ENCODE measurements at places on chromosomes 7 and 10.

DNA sequence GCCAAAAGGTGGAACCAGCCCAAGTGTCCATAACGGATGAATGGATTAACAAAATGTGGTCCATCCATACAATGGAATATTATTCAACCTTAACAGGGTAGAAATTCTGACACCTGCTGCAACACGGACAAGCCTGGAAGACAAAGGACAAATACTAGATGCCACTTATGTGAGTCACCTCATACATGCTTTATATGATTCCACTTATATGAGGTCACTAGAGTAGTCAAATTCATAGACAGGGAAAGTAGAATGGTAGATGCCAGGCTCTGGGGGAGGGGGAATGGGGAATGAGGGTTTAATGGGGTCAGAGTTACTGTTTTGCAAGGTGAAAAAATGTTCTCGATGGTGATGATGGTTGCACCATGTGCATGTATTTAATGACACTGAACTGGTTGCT is 34.0 kb upstream of the CYTH3 start:
- peak; percentile 55 for DNase-seq

DNA sequence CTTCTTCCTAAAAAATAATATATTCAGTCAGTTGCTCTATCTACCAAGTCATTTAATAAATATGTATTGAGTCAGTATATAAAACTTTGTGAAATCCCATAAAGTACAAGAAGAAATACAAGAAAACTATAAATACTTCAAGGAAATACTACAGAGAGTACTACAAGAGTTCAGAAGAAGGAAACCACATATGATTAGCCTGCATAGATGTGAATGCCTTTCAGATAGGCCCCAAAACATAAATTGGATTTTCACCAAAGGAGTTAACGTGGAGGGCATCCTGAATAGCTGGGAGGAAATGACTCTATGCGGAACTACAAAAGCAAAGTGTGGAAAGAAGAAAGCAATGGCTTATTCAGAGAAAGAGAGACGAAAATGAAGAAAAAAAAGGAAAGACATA is 120.1 kb downstream of the LRRN3 start:
- no peak for DNase-seq

- DNase-seq: no peak
Observed at GRCh38 chr7:41114131-41114530, 588.8 kb downstream of the INHBA start.

GRCh38 chr7:151992375-151992774 is 33.1 kb upstream of the GALNT11 start:
- peak; percentile 6 for DNase-seq

- DNase-seq: no peak
Observed at GRCh38 chr7:151748733-151749132, 128.2 kb downstream of the PRKAG2 start.

DNA sequence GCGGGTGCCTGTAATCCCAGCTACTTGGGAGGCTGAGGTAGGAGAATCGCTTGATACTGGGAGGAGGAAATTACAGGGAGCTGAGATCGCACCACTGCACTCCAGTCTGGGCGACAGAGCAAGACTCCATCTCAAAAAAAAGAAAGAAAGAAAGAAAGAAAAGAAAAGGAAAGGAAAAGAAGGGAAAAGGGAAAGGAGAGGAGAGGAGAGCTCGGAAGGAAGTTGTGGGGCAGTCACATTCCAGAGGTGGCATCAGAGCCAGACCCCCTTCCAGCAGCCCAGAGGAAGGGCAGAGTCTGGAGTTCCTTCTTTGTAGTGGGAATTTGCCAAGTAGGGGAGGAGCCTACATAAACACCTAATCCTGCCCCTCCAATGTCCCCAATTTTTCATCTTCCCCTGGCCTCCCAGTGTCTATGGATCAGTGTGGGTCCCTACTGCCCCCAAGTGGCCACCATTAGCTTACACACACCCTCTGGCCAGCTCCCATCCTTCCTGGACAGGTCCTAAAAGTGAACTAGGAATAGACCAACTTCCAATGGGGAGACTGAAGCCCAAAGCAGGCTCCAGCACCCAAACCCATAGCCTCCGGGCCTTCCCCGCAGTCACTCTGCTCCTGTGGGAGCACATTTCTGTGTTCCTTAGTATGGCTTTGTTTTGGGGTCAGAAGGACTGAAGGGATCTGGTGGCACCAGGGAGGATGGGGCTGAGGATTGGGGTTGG is 39.6 kb upstream of the HSPB1 start:
- DNase-seq: peak; percentile 9

Data from NCI-H510A treated with DMSO at 0.1 percent for 48 hours (cell line).